ENCODE measurements at places on chromosomes 3 and 15.
A peak's percentile ranks its signal among the peaks of the same experiment; 100 is the strongest.

- DNase-seq = no peak
Observed at GRCh38 chr15:81386947-81387346, 12.9 kb upstream of the TMC3 start.

- no peak for DNase-seq
Observed at GRCh38 chr3:104788807-104789206, 577.9 kb upstream of the ALCAM start.

- no peak for DNase-seq
Observed at GRCh38 chr3:18334837-18335601, 90.1 kb downstream of the SATB1 start.

- DNase-seq = no peak
Observed at GRCh38 chr15:88518903-88519302, 27.6 kb downstream of the DET1 start.

DNA sequence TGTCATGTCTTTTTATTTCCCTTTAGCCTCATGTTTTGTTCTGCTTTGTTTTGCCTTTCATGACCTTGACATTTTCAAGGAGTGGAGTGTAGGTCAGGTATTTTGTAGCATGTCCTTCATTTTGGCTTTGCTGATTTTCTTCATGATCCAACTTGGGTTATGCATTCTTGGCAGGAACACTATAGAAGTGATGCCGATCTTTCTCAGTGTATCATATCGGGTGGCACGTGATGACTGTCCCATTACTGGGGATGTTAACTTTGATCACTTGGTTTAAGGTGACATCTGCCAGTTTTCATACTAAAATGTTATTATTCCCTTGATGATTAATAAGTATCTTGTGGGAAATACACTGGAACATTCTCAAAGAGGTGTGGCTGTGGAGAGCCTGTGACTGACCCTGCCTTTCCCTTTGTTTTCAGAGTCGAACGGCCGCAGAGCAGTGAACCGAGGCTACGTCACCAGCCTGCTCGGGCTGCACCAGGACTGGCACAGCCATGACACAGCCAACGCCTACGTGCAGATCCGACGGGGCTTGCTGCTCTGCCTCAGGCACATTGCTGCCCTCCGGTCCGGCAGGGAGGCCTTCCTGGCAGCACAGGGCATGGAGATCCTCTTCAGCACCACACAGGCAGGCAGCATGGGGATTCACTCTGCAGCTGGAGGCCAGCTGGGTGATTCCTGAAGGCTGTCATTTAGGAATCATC, 167.7 kb downstream of the AGBL1 start:
- no peak for DNase-seq

GRCh38 chr15:49023354-49023753, 22.9 kb downstream of the SECISBP2L start:
- no peak for DNase-seq

GRCh38 chr3:18423401-18424212, 1.5 kb downstream of the SATB1 start:
- no peak for DNase-seq

GRCh38 chr3:52351762-52352368, 35.7 kb downstream of the DNAH1 start:
- no peak for DNase-seq

DNA sequence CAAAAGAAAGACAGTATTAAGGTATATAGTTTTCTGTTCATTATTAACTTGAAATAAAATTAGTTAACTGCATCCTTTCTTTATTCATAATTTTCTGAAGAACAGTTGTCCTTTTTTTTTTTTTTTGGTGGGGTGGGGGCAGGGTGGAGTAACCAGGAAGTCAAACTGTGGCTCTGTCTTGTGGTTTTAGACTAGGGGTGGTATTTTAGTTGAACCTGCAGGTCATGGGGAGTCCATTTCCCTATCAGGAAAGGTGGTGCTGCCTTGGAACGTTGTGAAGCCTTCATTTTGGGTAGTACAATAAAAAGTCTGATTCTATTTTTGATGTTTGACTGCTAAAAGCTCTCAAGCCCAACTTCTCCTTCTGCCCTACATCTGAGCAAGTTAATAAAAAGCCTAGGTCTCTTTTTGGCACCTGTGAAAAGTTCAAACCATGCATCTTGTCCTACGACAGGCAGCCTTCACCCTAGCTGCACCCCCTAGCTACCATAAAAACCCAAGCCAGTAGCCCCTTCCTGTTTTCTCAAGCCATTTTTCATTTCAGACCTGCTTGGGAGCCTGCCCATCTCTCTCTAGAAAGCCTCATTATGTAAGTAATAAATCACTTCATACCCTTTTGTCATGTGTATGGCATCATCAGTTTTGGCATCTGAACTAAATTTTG, 31.2 kb upstream of the RIOX2 start:
- DNase-seq = no peak

DNA sequence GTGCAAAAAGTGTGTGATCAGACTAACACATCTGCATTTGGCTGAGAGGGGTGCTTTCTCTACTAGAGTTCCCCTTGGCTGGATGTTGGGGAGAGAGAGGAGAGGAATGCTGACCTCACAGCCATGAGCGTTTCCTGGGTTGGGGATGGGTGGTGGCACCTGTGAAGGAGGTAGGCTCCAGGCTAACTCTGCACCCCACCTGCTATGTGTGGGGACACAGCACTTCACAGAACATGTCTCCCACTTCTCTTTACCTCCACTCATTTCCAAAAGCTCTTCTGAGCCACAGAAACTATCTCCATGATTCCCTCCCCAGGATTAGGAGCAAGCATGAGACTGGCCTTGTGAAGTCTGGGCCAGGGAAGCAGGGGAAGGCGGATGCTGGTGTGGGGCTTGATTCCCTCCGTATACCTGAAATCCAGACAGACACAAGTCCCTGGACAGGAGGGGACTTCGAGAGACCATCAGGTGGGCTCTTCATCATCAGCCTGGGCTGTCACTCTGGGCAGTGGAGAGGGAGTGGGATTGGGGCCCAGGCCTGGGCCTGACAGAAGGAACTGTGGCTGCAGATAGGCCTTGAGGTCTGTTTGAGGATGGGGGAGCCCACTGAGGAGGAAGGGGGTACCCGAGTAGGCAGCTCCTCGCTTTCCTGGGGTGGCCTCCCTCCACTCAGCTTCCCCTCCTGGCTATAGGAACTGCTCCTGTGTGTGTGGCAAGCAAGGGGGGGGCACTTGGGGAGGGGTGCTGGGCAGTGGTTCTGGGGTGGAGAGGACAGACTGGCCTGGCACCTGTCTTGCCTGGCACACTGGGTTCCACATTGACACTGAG, 40.7 kb downstream of the FEM1B start:
- no peak for DNase-seq

DNA sequence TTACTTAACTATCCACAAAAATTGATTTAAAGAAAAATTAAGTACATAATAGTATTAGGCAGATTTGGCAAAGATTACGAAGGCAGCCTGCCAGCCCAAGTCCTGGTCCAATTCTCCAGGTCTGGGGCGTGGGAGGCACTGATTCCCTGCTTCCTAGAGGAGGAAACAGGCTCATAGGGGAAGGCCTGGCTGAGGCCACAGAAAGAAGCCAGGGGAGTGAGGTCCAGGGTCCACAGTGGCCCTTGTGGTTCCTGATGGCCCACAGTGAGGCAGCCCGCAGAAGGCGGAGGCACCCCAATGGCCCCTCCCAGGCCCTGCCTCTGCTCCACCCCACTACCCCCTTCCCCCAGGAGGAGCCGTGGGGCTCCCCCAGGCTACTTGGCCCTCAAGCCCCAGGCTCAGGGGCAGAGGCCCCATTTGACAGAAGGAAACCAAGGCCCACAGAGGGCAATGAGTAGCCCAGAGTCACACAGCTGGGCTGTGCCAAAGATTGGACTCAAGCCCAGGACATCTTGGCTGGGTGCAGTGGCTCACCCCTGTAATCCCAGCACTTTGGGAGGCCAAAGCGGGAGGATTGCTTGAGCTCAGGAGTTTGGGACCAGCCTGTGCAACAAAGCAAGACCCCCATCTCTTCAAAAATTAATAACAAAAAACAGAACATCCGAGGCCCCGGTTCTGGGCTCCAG, 21.0 kb downstream of the H1-8 start:
- no peak for DNase-seq

GRCh38 chr3:141276398-141276797, 44.8 kb downstream of the PXYLP1 start:
- DNase-seq = no peak

DNA sequence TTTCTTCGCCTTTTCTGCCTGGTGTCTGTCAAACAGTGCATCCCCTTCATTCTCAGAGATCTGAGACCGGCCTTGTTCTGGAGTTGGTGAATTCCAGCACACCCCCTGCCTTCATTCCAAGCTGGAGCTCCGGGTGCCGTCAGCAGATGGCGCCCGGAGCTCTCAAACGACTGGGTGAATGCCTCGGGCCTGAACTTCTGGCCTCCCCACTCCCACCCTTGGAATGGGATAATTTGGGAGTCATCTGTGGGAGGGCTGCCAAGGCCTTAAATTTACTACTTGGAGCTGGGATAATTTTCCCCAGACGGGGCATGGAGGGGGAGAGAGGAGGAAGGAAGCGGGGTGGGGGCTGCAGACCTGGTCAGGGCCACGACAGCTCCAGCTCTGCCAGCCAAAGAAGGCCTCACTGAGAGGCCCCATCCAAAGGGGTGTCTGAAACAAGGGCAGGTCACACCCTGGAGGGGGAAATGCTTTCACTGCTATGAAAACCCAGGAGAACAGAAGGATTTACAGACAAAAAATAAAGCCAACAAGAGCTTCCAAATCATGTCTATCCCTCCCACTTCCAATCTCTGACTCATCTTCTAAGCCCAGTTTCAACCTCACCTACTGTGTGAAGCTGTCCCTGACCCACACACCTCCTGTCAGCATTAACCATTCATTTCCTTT, 187.9 kb downstream of the OPA1 start:
- DNase-seq = peak; percentile 44

- DNase-seq = no peak
Observed at GRCh38 chr15:95857758-95858157, 472.7 kb upstream of the NR2F2 start.

DNA sequence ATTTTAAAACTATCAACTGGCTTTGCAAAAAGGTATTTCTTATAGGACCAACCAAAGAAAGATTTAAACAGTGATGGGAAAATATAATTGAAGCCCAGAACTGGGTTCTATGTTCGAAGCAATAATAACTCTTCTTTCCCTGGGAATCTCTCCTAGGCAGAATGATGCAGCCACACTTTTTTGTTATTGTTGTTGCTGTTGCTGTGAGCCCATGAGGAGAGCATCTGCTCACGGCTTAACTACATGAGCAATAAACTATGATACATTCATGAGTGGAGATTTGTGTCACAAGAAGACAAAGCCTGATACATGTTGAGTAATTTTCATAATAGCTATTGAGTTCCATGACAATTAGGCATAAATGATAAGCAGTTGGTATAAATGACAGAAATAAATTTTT, 80.5 kb downstream of the CRTC3 start:
- no peak for DNase-seq

DNA sequence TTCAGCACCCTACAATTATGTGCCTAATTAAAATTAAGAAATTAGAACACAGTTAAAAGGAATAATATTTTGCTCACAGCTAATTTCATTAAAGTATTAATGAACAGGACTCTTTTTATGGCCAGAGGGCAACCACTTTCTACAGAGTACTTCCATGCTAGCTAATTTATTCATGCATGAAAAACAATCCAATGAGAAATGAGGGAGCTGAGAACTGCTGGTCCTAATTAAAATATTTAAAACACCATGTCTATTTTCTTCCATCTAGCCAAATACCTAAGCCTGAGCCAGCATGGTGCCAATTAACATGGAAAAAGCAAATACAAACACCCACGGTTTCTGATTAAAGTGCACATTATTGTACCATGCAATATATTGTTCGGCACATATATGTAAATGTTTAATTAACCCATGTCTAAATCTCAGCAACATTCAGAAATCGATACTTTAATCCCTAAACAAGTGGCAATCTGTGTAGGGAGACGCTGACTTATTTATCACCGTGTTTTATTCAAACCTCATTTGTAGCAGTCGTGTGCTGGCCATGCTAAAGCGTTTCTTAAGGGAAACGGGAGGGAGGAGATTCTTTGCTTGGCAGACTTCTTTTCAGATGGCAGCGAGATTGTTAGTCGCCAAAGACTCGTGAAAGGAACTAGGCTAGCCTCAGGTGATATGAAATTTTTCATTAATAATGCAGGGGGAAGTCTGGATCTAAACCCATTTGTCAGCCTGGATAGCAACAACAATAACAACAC, 193.5 kb downstream of the ANXA2 start:
- no peak for DNase-seq

DNA sequence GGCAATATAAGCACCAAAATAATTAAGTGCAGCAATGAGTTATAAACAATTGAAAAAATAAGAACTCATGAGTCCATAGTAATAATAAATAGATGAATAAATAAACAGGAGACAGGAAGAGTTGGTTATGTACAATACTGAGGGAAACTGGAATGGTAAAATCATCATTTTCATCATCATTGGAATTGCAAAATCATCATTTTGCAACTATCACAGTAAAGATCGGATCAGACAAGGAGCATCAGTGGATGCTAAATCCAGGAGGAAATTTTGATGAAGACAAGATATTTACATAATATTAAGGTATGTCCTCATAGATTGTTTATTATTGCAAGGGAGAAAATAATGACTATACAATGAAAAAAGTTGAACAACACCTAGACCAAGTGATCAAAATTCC, 38.8 kb upstream of the ACAN start:
- DNase-seq = no peak

DNA sequence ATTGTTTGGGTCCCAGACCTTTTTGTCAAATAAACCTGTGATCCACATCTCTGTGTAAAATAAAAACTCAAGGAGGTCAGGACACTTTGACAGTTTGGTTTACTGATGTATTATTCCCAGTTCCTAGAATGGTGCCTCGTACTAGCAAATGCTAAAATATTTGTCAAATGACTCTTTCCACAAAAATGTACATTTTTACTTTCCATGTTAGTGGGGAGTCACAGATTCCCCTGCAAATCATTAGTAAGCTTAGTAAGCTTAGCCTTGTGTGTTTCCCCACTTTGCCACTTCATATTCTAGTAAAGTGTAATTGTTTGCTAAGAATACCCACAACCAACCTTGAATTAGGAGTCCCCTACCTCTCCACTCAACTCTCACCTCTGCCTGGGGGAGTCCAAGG, 2.4 kb upstream of the MAGI1 start:
- no peak for DNase-seq

DNA sequence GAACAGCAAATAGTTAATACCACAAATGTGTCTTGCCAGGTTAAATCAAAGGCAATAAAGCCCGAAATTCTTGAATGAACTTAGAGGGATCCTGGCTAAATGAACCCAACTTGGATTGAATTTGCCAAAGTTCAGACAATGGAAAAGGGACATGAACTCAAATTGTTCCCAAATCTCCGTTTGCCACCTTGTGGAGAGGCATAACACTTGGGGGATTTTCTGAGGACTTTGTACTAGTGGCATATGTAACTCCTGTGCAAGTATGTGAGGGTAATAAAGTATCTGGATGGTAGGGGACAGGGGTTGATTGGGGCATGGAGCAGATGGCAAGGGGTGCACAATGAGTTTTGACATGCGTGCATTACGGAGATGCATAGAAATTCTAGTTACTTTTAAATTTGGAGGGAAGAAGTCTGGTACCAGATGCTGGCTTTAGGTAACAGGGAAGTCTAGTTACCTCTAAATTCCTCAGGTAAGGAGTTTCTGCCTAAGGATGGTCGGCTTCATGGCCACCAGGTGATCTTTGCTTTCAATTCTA, 1.2 kb upstream of the TCAIM start:
- no peak for DNase-seq
